ENCODE measurements at places on chromosomes 12 and 14.

DNA sequence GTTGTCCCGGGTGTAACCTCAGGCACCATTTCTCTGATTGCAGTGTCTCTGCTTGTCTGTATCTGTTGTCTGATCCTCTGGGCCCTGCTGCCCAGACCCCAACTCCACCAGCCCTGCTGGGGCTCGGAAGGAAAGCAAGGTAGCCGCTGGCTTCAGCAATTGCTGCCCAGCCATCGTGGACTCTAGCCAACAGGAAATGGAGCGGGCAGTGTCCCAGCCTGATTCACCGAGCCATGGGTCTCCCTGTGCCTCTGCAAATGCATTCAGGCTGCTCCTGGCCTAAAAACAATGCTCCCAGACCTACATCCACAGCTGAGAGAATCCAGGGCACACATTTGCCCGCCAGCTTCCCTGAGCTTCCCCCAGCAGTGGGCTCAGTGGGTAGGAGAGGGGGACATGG lies 9.2 kb downstream of the TUNAR start:
- no peak for DNase-seq

DNA sequence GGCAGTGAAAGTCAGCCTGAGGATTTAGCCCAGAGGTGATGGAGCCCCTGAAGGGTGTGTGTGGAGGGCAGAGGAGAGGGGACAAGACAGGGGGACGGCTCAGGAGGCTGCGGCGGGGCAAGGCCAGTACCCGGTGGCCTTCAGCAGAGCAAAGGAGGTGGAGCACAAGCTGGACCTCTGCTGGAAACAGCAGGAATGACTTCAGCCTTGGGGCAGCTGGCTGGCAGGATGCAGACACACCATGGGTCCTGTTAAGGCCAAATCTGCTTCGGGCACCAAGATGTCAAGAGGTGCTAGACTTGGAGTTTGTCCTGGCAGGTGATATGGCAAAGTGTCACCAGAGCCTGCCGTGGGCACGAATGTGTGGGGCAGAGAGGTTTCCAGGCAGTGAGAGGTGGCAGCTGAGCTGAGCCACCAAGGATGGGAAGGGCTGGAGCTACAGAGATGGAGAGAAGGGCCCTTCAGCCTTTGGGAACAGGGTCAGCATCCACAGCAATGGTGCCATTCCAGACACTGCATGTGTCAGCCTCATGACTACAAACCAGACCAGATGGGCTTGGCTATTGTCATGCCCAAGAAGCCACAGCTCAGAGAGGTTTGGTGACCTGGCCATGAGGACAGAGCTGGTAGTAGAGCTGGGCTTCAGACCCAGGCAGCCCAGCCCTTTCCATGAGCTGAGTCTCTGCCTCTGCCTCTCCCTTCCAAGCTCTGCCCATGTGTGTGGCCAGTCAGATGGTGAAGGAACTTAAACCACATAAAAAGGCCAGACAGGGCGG lies 91.9 kb downstream of the LGMN start:
- no peak for DNase-seq

GRCh38 chr14:37590428-37591139 lies 4.5 kb downstream of the FOXA1 start:
- DNase-seq = no peak

- DNase-seq = no peak
Observed at GRCh38 chr12:75208856-75209811, 505 bp downstream of the KCNC2 start.

GRCh38 chr12:53967421-53967925 lies 5.5 kb upstream of the HOXC11 start:
- DNase-seq = no peak

- DNase-seq = no peak
Observed at GRCh38 chr12:109900752-109901580, 892 bp downstream of the TCHP start.

- DNase-seq = no peak
Observed at GRCh38 chr14:88037325-88037724, 32.4 kb downstream of the GPR65 start.

DNA sequence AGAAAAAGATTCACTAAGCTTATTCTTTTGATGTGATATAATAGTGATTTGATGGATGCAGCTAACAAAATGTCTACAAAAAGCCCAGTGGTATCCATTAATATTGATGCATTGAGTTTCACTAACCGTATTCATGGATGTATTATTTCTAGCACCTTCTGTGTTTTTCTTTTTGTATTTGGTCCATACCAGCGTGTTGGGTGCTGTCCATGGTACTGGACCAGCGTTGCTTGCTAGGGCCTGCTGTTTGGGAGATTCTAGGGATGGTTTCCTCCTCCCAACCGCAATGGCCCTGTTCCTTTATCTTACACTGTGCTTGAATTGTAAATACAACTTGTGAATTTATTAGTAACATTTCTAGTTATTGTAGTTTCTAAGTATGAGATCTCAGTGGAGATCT lies 31.7 kb downstream of the ANO4 start:
- peak; percentile 22 for DNase-seq

Measured in tibial artery (tissue), 4 donors.